T-helper 1 cell (primary cell): ENCODE measurements at places on chromosomes 2 and 18.

DNA sequence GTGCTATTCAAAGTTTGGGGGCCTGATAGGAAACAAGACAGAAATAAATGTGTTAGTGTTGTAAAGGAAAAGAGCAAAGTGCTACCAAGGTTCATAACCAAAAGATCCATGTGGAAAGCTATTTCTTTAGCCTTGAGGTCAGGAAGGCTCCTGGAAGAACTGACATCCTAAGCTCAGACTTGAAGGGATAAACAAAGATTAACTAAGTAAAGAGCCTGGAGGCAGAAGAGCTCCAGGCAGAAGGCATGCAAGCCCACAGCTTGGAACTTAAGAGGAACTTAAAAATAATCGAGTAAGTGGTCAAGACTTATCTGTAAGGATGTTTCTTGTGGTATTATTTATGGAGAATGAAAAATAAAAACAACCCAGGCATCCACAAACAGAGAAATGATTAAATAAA lies 245.0 kb upstream of the MGAT5 start:
- DNase-seq = no peak

DNA sequence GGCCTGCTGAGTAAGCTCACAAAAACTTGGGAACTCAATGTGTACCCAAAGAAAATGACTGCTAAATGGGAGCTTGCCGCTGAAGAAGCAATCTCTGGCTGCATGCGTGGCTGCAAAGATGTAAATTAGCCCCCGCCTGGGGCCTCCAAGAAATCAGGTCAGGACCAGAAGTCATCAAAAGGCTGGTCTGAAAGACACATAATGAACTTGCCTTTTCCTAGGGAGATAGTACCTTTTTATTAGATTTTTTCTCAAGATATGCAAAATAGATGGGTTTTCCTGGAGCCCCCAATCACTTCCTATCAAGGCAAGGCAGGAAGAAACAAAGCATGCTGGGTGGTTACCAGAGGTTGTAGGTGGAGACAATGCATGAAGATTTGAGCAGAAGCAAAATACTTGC lies 38.9 kb downstream of the PDCL3 start:
- no peak for DNase-seq

GRCh38 chr2:98772536-98772935 lies 41.6 kb upstream of the MGAT4A start:
- no peak for DNase-seq

DNA sequence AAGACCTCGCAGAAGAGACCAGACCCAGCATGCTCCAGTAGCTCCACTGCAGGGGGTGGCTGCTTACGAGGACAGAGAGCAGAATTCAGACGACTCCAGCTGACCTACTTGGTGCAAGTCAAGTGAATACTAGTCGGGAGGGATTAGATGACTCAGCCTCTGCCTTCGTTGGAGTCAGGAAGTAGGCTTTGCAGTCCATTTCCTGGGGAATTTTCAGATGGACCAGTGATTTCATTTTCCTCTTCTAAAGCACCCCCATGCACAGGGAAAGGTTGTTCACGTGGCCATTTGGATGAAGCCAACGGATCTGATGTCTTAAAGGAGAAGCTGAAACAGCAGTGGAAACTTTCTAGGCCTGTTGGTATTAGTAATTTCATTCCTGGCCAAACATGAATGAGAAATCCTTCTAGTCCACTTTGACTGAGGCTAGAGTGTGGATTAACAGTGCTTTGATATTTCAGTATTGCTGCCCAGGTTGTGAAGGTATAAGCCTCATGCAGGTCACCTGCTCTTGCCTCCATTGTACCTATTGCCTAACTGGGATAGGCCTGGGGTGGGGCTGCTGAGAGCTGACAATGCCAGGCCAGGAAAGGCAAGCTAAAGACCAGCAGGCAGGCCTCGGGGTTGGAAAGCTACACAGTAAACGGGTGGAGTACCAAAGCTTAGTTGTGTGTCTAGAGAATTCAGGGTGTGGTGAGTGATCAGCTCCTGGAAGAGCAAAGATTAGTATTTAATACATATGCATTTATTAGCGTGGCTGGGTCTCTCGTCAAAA lies 117.6 kb upstream of the FOSL2 start:
- DNase-seq = no peak

GRCh38 chr18:12049978-12050811 lies 43.4 kb upstream of the ANKRD62 start:
- no peak for DNase-seq

- DNase-seq = no peak
Measured at GRCh38 chr2:80001701-80002101, 302.9 kb downstream of the LRRTM1 start.
